Left colon (tissue), 2 donors: ENCODE measurements at places on chromosomes 3 and 15. TPM values are rescaled to one million over a fixed set of nuclear protein-coding genes. Genes with fewer than 3 reads are reported as not detected.

DNA sequence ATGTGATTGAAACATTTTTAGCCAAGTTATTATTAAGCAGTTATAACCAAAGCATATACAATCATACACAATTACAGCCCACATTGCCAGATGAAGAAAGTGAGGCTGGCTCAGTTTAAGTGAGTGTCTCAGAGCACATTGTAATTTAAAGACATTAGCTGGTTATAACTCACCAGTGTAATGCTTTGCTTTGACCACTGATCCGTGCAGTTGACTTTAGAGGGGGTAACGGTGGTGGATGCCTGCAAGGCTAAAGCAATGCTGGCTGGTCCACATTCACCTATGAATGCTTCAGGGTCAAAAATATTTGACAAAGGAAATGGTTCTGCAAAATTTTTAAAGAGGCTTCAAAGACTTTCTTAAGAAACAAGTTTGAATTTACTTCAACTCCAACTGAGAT lies 1.2 kb downstream of the C3orf85 start:
- DNase-seq: no peak

- no peak for DNase-seq
These were observed 1710.1 kb downstream of the SI start for GRCh38 chr3:163368168-163368567.

- no peak for DNase-seq
These were observed 37.3 kb downstream of the STARD5 start for GRCh38 chr15:81286621-81287121.

- no peak for DNase-seq
These were observed 249.6 kb downstream of the MBNL1 start for GRCh38 chr3:152518346-152518745.

- DNase-seq: peak; percentile 82
These were observed 11.9 kb downstream of the GRM2 start for GRCh38 chr3:51718547-51719409.

DNA sequence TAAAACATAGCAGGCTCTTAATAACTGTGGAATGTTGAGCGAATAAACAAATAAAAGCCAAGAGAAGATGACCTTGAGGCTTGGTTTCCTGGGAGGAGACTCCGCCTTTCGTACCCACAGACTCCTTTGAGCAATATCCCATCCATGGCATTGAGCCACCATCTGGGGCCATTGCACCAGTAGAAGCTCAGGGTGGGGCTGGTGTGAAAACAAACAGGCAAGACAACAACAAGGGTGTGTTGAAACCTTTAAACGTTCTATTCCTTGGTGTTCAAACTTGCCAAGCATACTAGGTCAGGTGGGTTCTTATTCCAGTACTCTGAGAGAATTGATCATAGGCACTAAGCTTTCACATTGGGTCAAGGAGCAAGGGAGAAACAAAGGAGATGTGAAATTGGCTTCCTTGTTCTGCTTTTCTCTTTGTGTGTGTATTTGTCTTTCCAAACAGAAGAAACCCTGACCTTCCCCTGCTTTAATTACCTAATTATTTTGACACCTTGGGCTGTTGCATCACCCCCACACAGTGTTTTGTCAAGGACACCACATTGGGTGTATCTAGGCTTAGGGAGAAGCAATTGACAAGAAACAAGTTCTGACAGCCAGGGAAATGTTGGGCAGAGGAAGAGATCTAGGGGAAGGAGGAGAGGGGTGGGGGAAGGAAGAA lies 105.1 kb upstream of the BCL6 start:
- DNase-seq: peak; percentile 26

DNA sequence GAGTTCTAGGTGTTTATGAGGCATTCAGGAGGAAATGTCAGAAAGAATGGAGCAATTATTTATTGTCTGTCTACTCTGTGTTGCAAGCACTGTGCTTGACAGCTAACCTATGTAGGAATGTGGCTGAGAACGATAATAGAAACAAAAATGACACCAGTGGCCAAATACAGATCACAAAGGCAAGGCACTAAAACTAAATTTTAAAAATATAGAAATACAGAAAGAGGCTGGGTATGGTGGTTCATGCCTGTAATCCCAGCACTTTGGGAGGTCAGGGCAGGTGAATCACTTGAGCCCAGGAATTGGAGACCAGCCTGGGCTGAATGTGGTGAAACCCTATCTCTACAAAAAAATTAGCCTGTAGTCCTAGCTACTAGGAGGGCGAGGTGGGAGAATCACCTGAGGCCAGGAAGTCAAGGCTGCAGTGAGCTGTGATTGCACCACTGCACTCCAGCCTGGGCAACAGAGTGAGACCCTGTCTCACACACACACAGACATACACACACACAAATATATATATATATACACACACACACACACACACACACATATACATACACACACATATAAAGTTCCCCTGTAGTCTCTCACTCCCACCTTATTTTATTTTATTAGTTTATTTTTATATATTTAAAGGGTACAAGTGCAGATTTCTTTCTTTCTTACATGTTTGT lies 6.0 kb downstream of the PRKCI start:
- no peak for DNase-seq

DNA sequence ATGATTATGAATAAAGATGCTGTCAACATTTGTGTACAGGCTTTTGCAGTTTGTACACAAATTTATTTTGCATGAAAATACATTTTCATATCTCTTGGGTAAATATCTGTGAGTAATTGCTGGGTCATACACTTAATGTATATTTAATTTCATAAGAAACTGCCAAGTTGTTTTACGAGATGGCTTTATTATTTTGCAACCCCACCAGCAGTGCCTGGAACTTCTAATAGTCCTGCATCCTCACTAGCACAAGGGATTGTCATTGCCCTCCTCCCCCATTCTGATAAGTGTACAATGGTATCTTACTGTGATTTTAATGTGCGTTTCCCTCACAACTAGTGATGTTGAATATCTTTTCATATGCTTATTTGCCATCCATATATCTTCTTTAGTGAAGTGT lies 45.2 kb downstream of the ASTE1 start:
- DNase-seq: no peak

GRCh38 chr3:50268703-50269451 lies at the start of gene SEMA3B:
TSS of gene SEMA3B (plus strand) at chr3:50269147. CDS start at chr3:50269241, 94 bp downstream.
- DNase-seq: peak; percentile 91

GRCh38 chr15:40347559-40348473 lies 3.0 kb upstream of the PHGR1 start:
- DNase-seq: peak; percentile 92

DNA sequence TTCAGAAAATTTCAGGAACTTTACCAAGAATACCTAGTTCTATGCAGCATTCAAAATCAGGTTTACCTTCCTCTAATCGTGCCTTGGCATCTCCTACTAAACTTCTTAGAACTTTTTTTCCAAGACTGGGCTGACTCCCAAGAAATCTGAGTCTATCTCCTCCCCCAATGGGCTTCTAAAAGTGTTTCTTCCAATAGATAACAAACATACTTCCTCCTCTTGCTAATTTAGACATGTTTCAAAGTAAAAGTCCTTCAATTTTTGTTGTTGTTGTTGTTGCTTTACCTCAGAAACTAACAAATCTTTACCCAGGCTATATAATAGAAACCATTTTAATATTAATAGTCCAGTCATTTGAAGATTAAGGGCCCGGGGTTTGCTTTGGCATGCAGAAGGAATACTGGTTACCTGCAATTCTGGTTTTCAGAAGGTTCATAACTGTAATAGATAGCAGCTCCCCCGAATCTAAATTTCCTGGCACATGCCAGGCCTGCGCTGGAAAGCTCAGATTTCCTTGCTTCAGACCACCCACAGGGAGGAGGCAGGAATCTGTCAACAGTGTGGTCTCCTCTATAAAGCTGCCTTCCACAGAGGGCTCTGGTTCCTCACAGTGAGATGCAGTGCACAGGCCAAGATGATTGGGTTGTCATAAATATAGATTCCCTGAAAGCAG lies 188.7 kb downstream of the THRB start:
- DNase-seq: no peak

DNA sequence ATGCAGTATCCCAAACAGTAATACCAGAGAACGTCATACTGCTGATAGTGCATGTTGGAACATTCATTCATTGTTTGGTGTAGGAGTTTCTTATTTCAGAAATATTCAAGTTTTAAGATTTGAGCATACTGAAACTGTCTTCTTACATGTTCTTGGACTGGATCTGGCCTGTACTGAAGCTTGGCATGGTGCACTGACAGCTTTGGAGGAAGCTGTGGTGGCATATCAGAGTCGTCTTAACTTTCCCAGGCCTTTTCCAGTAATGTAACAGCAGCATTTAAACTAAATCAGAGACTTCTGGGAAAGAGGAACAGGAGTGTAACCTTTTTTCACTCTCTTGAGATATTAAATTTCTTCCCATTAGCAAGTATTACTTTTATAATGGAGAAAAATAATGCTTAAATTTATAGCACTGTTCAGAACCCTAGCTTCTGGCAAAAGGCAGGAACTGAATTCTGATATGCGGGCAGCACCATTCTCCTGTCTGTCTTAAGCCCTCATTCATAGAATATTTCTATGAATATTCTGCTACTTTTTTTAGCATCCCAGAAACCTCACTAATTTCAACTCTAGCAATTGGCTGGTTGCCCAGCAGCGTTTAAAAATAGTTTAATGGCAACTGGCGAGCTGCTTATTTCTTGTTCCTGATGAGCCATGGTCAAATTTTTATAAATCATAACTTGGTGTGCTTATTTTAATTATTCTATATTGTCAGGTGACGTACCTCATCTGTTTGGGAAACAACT lies 31.1 kb downstream of the DNAJC13 start:
- DNase-seq: peak; percentile 13

GRCh38 chr3:66592016-66592761 lies 91.4 kb upstream of the LRIG1 start:
- no peak for DNase-seq

DNA sequence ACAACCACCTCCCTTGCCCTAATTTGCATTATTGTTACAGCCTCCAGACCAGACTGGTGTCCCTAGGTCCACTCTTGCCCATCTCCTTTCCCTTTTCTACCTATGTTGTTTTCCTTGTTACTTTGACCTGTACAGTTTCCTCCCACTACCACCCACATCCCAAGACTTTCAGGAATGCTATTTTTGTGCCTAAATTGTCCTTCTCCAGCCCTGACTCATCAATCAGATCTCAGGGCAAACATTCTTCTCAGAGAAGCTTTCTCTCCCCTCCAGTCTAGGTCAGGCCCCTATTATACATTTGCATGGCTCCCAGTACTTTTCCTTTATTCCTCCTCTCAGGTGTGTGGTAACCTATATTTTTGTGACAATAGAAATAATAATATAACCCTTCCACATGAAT lies 241.5 kb downstream of the IGSF11 start:
- DNase-seq: no peak

- no peak for DNase-seq
These were observed 62.7 kb upstream of the GATM start for GRCh38 chr15:45441036-45441435.

- DNase-seq: no peak
These were observed 312.7 kb upstream of the TGFBR2 start for GRCh38 chr3:30293621-30294240.

The CSTA gene
- total RNA-seq: 1.3 TPM

The WWTR1 gene
- total RNA-seq: 8.4 TPM

The CATSPER2 gene
- total RNA-seq: 11.8 TPM

The PCOLCE2 gene
- 2.6 TPM for total RNA-seq

The STAB1 gene
- total RNA-seq: 51.4 TPM

The SENP8 gene
- total RNA-seq: 2.7 TPM

The CNTN6 gene
- 0.11 TPM for total RNA-seq

The RAB11A gene
- total RNA-seq: 358 TPM

The SPINT1 gene
- total RNA-seq: 417 TPM

The DISP2 gene
- total RNA-seq: 13.7 TPM

The MAP1A gene
- 1.9 TPM for total RNA-seq

The CHMP2B gene
- 79.0 TPM for total RNA-seq

The GATM gene
- total RNA-seq: 12.0 TPM

The EFHB gene
- 0.55 TPM for total RNA-seq
